ENCODE measurements at places on chromosomes 1 and 21.

GRCh38 chr1:48741380-48741779 is 35.3 kb downstream of the BEND5 start:
- no peak for DNase-seq

DNA sequence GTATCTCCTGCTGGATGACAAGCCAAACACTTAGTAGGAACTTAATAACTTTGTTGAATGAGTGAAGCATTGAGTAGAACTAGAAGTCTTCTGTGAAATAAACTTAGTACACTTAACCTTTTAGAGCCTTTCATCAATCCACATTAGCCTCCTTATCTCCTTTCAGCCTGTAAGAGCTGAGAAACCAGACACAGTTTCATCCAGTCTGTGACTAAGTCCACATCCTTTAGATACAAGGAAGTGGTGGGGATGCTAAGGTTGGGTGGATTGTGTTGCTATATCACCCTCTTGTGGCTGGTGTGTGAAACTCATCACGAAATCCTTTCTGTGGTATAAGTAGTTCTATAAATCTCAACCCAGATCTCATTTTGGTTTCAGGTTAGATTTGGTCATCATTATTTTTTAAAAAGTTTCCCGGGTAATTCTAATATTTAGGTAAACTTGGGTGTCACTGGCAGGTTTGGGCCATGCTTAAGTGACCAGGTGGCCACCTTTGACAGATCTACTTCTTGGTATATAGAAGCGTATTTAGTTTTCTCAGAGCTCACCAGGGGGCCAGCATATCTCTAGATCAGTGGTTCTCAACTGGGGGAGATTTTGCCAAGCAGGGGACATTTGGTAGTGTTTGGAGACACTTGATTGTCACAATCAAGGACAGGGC is 27.8 kb upstream of the CD84 start:
- peak; percentile 44 for DNase-seq

GRCh38 chr1:226863446-226863845 is 7.0 kb upstream of the PSEN2 start:
- DNase-seq: no peak

- DNase-seq: no peak
Measured at GRCh38 chr1:234969581-234970400, 158.8 kb downstream of the TOMM20 start.

GRCh38 chr1:219279017-219279770 is 105.5 kb downstream of the LYPLAL1 start:
- no peak for DNase-seq

- no peak for DNase-seq
Measured at GRCh38 chr1:226686440-226687425, 52.3 kb downstream of the ITPKB start.

DNA sequence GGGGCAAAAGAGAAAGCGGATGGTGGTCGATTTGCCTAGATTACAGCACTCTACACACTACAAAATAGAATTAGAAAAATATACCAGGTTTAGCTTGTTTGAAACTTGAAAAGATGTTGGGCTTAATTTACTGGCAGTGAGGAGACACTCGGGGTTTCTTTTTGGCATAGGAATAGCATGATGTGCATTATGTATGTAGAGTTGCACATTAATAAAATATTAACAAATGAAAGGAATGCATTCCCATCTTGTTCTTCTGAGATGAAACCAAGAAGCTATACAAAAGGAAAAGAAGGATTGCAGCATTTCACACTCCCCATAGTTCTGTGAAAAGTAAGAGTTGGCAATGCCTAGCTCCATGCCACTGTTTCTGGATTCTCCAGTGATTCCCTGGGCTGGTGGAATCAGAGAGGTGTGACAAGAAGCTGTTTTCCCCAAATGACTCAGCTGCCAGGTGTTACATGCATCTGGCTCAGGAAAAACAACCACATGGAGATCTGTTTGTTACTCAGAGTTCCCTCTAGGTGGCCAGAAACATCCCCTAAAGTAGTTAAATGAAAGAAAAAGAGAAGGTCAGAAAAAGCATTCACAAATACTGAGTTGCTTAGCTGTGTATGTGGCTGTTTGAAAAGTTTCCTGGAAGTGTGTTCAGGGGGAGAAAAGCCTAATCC is 115.6 kb downstream of the UCK2 start:
- DNase-seq: no peak

GRCh38 chr1:230231774-230232145 is 164.7 kb downstream of the GALNT2 start:
- no peak for DNase-seq

- DNase-seq: no peak
Measured at GRCh38 chr1:230286166-230286889, 139.8 kb downstream of the PGBD5 start.

- no peak for DNase-seq
Measured at GRCh38 chr1:3876716-3877115, 19.4 kb downstream of the DFFB start.

GRCh38 chr1:212782422-212783154 is 9.0 kb downstream of the NSL1 start:
- DNase-seq: no peak

GRCh38 chr1:209614906-209615305 is 31.4 kb downstream of the CAMK1G start:
- no peak for DNase-seq

- DNase-seq: no peak
Measured at GRCh38 chr21:29386803-29387202, 88.1 kb downstream of the BACH1 start.

DNA sequence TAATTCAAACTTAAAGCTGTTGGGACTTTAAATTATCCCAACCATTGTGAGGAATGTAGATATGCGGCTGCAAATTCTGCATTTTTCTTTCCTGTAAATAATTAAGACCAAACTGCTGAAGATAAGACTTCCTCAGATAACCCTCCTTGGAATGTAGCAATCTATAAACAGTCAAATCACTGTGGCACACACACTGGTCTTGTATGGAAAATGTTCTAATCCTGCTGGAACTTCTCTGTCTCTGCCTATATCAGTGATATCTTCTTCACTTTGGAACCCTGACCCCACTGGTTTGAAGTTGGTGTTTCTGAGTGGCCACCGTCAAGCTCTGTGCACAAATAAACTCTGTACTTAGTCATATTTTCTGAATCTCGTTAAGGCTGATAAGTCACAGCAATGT is 32.9 kb downstream of the HSF2BP start:
- DNase-seq: no peak

- DNase-seq: no peak
Measured at GRCh38 chr21:45064091-45064490, 10.3 kb upstream of the ADARB1 start.

DNA sequence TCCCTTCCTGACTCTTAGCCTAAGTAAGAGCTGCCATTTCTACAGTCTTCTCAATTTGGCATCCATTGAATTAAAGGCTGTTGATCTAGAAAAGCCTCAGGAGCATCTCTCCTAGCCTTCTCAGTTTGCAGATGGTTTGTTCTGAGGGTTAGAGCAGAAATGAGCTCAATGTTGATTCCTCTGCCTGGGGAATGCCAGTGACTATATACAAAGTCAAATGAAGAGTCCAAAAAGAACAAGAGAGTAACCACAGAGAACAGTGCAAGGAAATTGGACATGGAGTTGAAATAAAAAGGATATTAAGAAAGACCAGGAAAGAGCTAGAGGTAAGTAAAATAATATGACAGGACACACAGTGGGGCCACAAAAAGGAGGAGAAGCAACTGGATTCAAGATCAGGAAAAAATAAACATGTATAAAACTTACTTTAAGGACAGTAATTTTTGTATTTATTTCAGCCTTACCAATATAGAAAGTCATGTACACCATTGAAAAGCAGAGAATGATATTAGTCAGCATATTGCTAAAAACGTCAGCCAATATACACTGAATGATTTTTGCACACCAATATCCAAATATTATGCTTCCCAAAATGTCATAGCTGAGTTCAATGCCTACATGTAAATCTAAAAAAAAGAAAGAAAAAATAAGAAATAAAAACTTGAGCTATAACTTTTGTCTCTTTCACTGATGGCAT is 21.3 kb downstream of the SLC9C2 start:
- no peak for DNase-seq

GRCh38 chr1:58773406-58773840 is 10.4 kb downstream of the JUN start:
- DNase-seq: peak; percentile 61

DNA sequence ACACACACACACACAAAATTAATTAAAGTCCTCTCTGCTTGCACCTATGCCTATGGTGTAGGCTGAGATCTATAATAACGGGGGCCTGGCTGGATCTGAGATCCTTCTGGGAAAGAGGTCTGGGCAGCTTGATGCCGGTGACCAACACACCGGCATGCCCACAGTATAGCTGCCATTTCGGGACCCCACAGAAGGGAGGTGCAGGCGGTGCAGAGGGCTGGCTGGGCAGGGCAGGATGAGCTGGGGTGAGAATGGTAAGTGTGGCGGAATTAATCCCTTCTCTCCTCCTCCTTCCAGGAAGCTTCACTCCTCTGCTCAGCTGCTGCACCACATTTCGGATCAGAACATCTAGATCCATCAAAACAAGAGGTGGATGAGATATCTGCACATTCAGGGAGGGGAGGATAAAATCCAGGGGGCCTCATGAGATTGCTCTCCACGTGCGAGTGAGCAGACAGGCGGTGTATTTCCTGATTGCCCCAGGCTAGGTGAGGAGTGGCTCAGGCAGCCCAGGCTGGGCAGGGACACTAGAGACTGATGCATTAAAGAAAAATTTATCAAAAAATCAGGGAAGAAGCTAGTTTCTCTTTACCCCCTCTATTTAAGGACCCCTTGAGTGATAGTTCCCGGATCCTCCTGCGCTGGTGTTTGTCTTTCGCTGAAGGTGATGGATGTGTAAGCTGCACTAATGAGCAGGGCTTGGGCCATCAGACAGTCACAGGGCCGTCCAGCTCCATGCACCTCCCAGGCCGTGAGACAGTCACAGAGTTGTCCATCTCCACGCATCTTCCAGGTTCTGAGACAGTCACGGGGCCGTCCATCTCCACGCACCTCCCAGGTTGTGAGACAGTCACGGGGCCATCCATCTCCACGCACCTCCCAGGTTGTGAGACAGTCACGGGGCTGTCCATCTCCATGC is 449.9 kb downstream of the PTPRU start:
- DNase-seq: no peak

- no peak for DNase-seq
Measured at GRCh38 chr1:67184838-67185421, 18.7 kb downstream of the IL23R start.

DNA sequence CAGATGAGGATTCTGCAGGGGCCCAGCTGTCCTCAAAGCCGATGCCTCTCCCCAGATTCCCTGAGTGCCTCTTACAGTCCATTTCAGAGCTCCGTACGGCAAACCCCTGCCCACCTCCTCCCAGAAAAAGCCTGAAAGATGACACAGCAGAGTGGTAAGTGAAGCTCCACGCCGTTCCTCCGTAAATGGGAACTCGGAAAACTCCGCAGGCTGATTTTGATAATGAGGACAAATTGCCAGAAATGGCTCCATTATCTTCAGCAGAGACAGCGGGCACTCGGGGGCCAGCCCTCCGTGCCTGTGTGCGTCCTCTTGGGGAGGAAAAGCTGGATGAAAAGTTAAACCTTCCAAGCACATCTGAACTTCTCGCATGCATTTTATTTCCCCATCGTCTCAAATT is 81.1 kb downstream of the NPHP4 start:
- DNase-seq: no peak

GRCh38 chr1:226223786-226224244 is 351 bp downstream of the MIXL1 start:
- DNase-seq: no peak

DNA sequence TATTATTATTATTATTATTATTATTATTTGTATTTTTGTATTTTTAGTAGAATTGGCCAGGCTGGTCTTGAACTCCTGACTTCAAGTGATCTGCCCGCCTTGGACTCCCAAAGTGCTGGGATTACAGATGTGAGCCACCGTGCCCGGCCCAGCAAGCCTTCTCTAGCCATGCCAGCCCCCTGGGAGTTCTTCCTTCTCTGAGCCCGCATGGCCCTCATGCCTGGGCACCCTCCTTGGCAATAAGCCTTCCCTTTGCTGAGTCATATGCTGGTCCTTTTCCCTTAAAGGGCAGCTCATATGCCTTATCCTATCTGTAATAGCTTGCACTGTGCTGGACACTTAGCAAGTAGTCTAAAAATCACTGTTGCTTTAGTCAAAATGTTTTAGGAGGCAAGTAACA is 8.5 kb upstream of the NBL1 start:
- no peak for DNase-seq

- DNase-seq: no peak
Measured at GRCh38 chr1:115237507-115237906, 100.5 kb downstream of the NGF start.

DNA sequence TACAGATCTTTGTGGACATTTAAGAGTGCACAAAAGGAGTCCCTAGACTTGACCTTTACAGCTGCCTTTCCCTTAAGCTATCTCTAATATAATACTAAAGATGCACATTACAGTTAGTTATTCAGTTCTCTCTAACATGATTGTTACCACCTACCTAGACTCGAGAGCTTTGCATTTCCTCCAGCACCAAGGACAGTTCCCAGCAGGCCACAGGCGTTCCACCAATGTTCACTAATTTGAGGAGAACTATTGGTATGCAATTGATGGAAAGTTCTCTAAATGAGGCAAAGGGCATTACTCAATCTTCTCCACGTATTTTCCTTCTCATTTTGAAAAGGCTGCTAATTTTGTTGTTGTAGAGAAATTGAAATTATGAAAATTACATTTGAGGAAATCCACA is 5.4 kb upstream of the NTNG1 start:
- no peak for DNase-seq

DNA sequence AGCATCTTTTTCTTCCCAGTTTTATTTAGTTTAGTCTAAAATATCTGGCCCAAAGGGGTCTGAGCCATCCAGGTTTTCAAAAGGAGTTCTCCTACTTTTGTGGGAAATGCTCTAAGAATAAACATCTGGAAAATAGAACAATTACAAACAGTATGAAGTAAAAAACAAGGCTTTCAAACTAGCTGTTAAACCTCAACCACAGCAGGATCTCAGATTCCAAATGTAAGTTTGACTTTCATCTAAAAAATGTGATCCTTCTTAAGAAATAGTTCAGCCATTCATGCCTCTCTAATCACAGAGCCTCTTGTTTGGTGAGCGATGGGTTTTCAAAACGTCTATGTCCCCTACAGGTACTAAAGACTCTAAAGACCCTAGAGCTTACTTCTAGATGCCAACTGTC is 413.5 kb downstream of the DUSP10 start:
- no peak for DNase-seq

DNA sequence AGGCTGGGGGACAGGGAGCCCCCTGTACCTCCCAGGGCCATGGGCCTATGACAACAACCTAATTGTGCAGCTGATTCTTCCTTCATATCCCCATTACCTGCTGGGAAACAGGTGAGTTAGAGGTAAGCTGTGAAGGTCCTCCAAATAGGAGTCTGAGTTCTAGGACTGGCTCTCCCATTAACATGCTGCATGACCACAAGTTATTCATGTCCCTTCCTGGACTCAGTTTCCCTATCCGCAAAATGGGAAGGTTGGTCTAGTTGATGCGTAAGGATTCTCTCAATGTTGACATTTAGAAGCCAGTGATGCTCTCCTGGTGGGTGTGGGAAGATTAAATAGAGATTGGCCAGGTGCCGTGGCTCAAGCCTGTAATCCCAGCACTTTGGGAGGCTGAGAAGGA is 4.1 kb downstream of the ZNF683 start:
- no peak for DNase-seq

Measured in breast epithelium (tissue), 4 donors.